Progenitor cell of endocrine pancreas (in vitro differentiated cells): ENCODE measurements at places on chromosomes 5 and 9.

DNA sequence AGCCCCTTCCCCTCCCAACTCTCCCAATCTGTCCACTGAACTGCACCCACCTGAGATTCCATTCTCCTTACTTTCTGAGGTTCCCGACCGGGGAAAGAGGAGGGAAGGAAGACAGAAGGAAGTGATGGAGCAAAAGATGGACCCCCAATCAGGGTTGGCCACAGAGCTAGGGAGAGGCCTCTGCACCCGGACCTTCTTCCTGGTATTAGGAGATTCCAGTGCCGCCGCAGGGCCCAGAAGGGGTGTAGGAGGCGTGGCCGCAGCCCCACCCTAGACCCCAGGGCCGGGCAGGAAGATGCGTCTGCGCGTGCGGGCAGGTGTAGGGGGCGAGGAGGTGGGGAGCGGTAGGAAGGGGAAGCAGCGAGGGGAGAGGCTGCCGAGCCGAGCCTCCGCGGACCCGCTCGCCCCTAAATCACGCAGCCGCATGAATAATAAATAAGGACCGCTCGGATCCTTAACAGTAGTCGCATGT is 104.2 kb upstream of the MVB12B start:
- no peak for DNase-seq

DNA sequence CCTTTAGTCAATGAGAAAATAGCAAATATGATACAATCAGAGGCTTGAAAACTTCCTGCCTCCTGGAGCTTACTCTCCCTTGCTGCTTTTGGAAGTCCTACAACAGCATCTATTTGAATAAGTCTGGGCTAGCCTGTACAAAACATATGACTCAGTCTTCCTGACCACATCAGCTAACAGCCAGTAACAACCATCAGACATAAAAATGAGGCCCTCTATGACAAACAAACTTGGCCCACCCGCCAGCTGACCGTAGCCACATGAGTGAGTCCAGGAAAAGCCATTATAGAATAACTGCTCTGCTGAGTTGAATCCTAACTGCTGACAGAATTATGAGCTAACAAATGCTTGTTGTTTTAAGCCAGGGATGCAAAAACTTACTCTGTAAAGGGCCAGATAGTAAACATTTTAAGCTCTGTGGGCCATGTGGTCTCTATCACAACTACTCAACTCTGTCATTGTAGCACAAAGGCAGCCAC is 347.6 kb downstream of the PTPRD start:
- DNase-seq: no peak

GRCh38 chr5:145811834-145812625 is 23.1 kb downstream of the PRELID2 start:
- no peak for DNase-seq

DNA sequence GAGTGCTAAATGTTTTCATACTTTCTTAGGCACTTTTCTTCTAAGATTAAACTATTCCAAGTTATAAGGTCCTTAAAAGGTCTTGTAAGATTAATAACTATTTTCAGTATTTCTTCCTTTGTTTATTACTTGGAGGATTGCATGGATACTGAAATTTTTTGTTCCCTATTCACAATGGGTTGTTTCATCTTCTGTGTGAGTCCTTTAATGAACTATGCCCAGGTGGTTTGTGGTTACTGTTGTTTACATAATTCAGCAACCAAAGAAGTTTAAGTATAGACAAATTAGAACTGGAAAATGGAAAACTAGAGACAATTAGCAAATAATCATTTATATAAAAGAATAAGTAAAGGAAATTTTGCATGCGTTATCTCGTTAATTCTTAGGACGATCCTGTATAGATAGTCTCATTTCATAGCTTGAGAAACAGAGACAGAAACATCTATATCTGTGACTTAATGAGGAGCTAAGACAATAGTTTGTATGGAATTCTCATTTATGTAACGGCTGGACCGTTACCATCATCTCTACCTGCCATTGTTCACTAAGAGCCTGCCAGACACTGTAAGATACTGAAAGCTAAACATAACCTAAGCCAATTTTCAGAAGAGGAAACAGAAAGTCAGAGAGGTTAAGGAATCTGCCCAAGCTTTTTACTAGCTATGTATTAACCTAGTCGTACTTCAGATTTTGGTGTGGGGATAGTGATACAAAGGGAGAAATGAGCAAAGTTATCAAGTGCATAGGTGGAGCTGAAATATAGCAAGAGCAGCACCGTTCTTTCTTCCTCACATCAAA is 148.2 kb downstream of the PAM start:
- DNase-seq: no peak

DNA sequence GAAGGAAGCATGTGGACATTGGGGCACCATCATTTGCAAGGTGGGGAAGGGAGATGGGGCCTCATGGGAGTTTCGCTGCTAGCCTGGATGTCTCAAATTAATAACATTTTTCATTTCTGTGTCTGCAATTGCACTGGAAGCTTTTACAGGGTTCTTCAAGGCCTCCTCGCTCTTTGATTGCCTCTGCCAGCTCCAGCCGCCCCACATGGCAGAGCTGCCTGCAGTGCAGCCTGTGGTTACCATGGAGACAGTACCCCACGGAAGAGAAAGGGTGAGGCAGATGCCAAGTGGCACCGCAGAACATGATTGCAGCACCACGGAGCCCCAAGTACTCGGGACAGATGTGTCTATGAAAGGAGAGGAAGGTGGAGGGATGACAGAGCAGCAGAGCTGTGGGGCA is 25.4 kb downstream of the CTNND2 start:
- no peak for DNase-seq

- peak; percentile 26 for DNase-seq
Measured at GRCh38 chr9:95516734-95517558, at the start of gene PTCH1. TSS of gene PTCH1 (minus strand) at chr9:95516971.

DNA sequence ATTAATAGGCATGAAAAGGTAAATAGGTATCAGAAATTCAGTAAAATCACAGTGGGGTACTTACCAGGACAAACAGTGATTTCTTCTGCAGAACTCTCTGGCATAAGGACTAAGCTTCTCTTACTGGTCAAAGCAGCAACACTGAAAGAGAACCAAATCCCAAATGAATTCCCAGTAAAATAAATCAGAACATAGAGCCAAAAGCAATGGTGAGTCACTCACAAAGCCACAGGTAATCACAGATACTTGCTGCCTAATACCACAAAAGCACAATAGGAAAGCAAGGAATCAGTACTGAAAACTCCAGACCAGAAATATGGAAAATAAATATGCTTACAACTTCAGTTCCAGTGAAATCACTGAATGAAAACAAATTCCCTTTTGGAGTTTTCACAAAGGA is 50.7 kb downstream of the UIMC1 start:
- no peak for DNase-seq

GRCh38 chr9:17624571-17624970 is 45.7 kb downstream of the SH3GL2 start:
- DNase-seq: no peak

DNA sequence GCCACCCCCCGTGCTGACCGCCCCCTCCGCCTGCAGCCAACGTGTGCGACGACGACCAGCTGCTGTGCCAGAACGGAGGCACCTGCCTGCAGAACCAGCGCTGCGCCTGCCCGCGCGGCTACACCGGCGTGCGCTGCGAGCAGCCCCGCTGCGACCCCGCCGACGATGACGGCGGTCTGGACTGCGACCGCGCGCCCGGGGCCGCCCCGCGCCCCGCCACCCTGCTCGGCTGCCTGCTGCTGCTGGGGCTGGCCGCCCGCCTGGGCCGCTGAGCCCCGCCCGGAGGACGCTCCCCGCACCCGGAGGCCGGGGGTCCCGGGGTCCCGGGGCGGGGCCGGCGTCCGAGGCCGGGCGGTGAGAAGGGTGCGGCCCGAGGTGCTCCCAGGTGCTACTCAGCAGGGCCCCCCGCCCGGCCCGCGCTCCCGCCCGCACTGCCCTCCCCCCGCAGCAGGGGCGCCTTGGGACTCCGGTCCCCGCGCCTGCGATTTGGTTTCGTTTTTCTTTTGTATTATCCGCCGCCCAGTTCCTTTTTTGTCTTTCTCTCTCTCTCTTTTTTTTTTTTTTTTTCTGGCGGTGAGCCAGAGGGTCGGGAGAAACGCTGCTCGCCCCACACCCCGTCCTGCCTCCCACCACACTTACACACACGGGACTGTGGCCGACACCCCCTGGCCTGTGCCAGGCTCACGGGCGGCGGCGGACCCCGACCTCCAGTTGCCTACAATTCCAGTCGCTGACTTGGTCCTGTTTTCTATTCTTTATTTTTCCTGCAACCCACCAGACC is 80.2 kb downstream of the NTNG2 start:
- DNase-seq: no peak

DNA sequence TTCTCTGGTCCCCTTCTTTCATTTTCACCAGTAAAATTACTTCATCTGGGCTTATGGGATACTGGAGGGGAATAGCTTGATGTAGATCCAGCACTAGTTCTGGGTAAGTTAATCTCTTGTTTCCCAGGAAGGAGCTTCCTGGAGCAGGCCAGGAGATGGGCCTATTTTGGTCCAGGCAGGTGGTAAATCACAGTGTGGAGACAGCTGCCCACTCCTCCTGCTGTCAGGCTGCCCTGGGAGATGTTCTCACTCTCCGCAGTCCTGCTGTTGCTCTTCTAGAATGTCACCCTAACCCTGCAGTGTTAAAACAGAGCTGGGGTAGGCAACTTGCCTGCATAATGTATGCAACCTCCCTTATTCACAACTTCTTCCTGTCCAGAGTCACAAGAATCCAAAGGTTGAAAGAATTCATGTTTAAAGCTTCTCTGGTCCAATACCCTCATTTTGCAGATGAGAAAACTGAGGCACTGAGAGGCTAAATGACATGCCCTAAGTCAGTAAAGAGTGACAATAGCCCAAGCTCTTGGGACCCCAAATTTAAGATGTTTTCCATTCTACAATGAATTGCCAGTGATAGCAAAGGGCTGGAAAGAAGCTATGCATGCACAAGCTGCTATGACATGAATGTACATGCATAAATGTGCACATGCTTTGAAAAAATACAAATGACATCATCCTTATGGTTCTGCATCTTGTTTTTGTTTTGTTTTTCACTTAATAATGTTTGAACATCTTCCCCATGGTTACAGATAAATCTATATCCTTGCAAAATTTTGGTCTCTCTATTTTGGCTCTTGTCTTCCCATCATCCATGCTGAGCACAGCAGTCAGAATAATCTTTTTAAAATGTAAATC is 71.8 kb upstream of the ADRA1B start:
- DNase-seq: no peak

- no peak for DNase-seq
Measured at GRCh38 chr9:18018661-18019060, 439.8 kb downstream of the SH3GL2 start.

GRCh38 chr9:35814106-35814840 is 569 bp downstream of the HINT2 start:
- peak; percentile 55 for DNase-seq

- no peak for DNase-seq
Measured at GRCh38 chr5:83632874-83633273, 87.8 kb downstream of the HAPLN1 start.

GRCh38 chr9:123234853-123235252 is 33.5 kb downstream of the STRBP start:
- no peak for DNase-seq

GRCh38 chr5:169764018-169764378 is 126.9 kb downstream of the DOCK2 start:
- DNase-seq: no peak

- no peak for DNase-seq
Measured at GRCh38 chr9:2787065-2787464, 56.8 kb downstream of the PUM3 start.

DNA sequence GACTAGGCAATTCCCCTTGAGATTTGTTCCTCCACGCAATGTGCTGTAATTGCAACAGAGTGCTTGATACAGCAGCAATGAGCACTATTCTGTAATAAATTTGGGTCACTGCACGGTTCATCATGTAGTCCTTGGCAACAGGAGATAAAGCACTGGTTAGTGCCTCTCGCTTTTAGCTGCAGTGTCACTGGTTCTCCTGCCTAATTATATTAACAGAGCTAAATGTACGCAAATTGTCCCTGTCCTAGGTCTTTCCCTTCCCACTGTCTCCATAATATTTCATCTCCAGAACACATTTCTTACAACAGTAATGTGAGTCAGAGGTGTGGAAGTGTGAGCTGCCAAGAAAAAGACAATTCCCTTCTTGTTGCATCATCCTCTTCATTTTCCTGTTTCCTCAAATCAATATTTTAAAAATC is 553.1 kb downstream of the ZNF608 start:
- no peak for DNase-seq

DNA sequence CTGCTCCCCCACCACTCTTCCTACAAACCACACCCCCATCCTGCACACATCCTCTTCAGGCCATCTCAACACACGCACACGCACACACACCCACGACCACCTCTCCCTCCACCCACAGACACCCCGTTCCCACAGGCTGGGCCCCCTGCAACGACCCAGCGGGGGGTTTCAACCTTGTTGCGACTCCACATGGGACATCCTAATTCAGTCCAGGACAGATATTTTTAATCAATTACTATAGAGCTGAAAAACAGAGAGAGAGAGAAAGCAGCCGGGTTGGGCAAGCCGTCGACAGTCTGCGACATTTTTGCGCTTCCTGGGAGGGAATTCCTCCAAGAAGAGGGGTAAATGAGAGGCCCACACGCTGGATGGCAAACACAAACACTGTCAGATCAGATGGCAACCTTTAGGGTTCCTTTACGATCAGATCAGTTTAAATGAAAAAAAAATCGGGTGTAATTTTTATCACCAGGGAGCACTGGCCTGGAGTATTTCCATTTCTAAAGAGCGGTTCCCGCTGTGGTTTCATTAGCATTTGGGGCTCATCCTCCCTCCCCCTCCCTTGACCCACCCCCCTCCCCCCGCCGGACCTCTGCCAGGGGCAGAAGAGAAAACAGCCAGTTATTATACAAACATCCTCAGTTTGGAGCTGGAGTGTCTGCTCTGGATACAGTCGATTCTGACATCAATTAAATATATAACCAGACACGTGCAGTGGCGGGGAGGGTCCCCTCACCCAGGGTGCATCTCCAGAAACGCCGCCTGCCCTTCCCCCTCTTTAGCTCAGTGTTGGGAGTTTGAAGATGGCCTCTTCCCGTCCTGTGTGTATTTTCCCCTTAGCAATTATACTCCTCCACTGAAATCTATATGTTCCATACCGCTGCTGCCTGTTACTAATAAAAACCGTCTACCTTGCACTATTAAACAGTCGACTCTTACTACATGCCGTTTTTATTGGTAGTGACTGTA is 2.3 kb upstream of the IRX2 start:
- no peak for DNase-seq

DNA sequence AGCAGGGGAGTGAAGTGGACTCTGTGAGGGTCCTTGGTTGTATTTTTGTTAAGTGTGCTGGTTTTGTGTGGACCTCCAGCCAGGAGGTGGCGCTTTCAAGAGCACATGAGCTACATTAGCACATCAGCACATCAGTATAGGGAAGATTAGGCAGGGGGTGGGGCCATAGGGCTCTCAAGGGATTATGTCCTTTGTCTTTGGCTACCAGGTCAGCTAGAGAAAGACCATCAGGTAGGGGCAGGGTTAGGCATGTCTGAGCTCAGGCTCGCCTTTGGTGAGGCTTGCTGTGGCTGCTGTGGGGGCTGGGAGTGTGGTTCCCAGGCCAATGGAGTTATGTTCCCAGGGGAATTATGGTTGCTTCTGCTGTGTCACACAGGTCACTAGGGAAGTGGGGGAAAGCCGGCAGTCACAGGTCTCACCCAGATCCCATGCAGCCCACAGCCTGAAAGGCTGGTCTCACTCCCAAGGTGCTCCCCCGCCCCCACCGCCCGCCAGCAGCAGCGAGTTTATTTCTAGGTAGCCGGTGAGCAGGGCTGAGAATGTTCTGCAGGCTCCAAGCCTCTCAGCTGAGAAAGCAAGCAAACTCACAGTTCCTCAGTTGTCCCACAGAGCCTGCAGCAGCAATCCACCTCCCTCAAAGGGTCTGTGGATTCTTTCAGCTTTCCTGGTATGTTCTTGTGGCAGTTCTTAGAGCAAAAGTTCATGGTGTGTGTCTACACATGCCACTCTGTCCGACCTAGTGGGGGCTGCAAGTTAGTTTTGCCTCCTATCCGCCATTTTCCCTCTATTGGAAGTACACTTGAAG is 13.7 kb downstream of the OR1J1 start:
- DNase-seq: no peak
